ENCODE measurements at places on chromosomes 2 and 18.

- DNase-seq: no peak
Observed at GRCh38 chr2:25700221-25700660, 26.9 kb upstream of the DTNB start.

DNA sequence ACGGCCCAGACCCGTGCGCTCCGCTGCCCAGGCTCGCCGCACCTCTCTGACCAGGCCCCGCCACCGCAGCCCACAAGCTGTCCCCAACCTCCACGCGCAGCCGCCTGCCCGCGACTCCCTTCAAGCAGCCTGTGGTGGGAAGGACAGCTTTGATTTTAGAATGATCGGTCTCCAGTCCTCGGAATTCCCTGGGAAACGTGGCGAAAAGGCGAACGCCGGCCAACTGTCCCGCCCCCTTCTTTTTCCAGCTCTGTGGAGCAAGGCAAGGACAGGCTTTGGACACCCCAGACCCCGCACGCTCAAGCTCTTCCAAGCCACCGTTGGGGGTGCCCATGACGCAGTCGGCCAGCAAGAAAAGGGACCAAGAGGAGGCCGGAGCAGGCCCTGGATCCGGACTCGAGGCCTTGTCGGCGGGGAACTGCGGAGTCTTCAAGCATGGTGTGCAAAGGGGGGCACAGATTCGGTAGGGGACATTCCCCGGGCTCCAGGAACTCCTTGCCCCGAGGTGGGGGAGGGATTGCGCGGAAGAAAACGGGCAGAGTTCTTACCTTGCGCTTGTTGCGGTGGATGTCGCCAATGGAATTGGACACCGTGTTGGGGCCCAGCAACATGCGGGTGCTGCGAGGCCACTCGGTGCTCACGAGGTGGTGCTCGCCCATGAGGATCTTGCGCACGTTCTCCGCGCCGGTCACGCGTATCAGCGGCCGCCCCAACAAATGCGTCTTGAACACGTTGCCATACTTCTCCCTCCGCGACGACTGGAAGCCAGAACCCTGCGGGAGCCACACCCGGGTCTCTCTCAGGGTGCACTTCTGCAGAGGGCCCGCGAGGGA lies 4.0 kb downstream of the CYP26B1 start:
- no peak for DNase-seq

DNA sequence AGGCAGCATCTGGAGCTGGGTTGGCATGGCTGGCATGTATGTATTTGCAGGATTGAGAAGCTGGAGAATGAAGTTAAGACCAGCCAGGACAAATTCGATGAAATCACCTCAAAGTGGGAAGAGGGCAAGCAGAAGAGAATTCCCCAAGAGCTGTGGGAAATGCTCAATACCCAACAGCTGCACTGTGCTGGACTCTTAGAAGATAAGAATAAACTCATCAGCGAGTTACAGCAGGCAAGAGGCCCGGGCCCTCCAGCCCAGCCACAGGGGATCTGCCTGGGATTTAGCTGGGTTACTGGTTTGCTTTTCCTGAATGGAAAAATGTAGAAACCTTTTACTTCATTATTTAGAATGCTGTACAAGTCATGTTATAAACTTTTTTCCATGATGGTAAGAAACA lies 22.5 kb downstream of the DRC1 start:
- no peak for DNase-seq

DNA sequence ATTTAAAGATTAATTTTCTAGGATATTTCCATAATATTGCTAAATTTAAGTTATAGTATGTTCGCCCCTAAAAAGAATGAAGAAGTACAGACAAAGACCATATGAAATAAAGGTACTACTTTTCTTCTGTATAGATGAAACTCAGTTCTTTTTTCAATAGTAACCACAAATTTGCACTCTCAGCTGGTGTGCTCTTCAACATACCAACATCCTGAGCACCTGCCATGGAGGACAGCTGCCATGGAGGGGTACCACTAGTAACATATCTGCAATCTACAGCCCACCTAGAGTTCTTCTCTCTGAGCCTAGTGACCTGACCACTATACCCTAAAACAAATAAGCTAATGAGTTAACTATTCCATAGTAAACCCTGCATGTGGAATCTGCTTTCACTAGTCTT lies 36.8 kb upstream of the ERCC3 start:
- DNase-seq: no peak

- DNase-seq: no peak
Observed at GRCh38 chr18:48028696-48029095, 98.2 kb upstream of the SMAD2 start.

GRCh38 chr2:100745604-100746003 lies 74.3 kb upstream of the NPAS2 start:
- DNase-seq: no peak

- DNase-seq: no peak
Observed at GRCh38 chr2:717661-718060, 40.5 kb upstream of the TMEM18 start.

GRCh38 chr18:58254873-58255511 lies 211.0 kb downstream of the NEDD4L start:
- no peak for DNase-seq

- no peak for DNase-seq
Observed at GRCh38 chr2:127118467-127118866, 11.5 kb upstream of the BIN1 start.

GRCh38 chr2:37865640-37866039 lies 59.4 kb upstream of the RMDN2 start:
- DNase-seq: no peak

- DNase-seq: no peak
Observed at GRCh38 chr2:9613291-9613690, 17.5 kb downstream of the YWHAQ start.

DNA sequence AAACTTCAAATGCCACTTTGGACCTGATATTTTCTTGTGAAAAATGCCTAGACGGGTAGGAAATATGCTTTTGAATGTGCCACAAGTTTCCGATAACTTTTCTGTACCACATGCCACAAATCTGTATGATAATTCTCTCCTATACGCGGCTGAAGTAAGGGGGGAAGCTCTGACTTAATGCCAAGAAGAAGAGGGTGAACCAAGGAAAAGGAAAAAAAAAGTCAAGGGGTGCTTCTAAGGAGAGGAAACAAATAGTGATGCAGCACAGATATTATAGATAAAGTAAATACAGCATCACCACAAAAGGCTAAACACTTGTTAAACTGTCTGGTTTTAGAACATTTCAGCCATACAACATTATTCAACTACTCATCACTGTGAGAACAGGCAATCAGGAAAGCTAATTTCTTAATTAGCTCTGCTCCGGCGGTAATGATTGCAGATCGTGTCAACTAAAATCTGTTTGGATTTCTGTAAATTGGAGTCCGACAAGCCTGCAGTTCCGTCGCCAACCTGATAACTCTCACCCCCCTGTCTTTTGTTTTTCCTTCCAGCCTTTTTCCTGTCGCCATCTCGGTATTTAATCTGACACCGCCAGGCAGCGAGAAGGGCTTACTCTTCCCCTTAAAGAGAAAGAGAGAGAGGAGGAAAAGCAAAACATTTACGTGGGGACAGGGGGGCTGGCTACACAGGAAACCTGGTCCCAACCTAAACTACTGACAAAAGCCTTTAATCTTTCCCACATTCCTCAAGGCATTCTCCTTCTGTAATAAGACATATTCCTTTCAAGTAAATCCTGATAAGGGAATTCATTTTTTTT lies 67.5 kb downstream of the ZEB2 start:
- DNase-seq: no peak

DNA sequence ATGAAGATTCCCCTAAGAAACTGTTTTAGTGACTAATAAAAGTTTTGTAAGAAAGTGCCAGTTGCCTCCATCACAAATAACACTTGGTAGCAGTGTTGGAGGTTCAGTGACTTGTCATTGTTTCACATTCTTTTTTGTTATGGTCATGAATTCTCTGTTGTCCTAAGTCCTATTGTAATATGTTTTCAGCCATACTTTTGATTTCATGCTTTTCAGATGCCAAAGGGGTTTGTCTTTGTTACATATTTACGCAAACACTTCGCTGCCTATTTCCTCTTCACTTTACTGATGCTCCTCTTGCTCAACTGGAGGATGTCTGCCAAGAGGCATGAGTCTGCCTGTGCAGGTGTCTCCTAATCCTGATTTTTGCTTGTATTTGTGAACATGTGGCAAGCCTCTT lies 66.6 kb downstream of the PHLPP1 start:
- DNase-seq: no peak

- no peak for DNase-seq
Observed at GRCh38 chr2:230627806-230628724, 84.6 kb upstream of the CAB39 start.

DNA sequence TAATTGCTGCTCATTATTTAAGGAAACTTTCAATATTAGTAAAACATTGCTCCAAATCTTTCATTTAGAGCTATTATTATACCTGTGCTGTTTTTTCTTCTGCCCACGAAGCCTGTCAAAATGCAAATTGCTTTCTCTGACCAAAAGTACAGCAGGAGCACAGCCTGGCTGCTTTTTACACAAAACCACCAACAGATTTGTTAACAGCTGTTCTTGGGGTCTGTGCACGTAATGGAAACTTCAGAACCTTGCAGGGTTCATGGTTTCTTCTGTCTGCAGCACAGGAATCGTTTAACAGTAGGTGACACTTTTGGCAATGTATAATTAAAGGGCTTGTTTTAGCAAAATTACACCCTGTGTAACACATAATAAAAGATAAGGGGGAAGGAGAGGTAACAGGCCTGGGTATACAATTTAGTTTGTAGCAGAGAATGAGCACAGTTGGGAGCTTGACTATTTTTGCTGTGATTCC lies 447.3 kb downstream of the KCNJ3 start:
- no peak for DNase-seq

- DNase-seq: no peak
Observed at GRCh38 chr18:36312806-36313395, 15.4 kb downstream of the FHOD3 start.

GRCh38 chr2:101272045-101272784 lies 19.5 kb downstream of the CNOT11 start:
- DNase-seq: no peak

- DNase-seq: no peak
Observed at GRCh38 chr18:74694436-74694835, 96.8 kb downstream of the ZNF407 start.

GRCh38 chr2:62501069-62501468 lies 4.9 kb downstream of the TMEM17 start:
- DNase-seq: no peak

DNA sequence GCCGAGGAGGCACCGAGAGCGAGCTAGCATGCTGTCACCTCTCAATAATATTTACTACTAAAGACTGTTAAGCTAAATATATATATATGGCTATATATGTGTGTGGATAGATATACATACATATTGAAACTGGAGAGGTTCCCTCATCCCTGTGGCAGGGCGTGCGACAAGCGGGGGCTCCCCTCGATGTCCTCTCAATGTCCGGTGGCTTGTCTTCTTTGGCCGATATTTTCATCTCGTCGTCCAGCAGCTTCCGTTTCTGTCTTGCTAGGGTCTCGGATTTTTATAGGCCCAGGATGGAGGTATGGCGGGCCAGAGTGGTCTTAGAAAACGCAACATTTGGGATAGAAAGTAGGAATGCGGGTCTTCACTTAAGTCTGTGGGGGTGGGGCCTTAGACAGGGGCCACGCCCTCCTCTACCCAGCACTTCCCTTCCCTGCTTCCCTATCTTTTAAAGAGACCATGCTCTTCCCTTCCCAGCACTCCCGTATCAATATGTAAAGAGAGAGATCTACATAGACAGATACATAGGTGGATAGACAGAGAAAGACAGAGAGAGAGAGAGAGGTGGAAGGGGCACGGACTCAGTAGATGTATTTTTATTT lies 866.8 kb downstream of the DSC3 start:
- no peak for DNase-seq

DNA sequence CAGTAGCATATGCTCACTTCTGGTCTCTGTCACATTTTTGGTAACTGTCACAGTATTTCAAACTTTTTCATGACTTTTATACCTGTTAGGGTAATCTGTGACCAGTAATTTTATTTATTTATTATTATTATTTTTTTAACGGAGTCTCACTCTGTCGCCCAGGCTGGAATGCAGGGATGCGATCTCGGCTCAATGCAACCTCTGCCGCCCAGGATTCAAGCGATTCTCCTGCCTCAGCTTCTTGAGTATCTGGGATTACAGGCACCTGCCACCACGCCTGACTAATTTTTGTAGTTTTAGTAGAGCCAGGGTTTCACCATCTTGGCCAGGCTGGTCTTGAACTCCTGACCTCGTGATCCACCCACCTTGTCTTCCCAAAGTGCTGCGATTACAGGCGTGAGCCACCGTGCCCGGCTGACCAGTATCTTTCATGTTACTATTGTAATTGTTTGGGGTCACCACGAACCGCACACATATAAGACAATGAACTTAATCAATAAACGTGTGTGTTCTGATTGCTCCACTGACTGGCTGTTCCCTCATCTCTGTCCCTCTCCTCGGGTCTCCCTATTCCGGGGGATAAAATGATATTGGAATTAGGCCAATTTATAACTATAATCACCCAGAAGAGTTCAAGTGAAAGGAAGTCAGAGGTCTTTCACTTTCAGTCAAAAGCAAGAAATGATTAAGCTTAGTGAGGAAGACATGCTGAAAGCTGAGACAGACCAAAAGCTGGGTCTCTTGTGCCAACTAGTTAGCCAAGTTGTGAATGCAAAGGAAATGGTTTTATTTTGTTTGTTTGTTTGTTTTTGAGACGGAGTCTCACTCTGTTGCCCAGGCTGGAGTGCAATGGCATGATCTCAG lies 22.9 kb downstream of the TGIF1 start:
- no peak for DNase-seq

GRCh38 chr2:106076941-106077340 lies 117.2 kb downstream of the UXS1 start:
- DNase-seq: no peak

GRCh38 chr2:105582952-105583660 lies 161.6 kb upstream of the NCK2 start:
- DNase-seq: no peak

GRCh38 chr2:111108745-111109271 lies 11.9 kb upstream of the BCL2L11 start:
- DNase-seq: no peak

DNA sequence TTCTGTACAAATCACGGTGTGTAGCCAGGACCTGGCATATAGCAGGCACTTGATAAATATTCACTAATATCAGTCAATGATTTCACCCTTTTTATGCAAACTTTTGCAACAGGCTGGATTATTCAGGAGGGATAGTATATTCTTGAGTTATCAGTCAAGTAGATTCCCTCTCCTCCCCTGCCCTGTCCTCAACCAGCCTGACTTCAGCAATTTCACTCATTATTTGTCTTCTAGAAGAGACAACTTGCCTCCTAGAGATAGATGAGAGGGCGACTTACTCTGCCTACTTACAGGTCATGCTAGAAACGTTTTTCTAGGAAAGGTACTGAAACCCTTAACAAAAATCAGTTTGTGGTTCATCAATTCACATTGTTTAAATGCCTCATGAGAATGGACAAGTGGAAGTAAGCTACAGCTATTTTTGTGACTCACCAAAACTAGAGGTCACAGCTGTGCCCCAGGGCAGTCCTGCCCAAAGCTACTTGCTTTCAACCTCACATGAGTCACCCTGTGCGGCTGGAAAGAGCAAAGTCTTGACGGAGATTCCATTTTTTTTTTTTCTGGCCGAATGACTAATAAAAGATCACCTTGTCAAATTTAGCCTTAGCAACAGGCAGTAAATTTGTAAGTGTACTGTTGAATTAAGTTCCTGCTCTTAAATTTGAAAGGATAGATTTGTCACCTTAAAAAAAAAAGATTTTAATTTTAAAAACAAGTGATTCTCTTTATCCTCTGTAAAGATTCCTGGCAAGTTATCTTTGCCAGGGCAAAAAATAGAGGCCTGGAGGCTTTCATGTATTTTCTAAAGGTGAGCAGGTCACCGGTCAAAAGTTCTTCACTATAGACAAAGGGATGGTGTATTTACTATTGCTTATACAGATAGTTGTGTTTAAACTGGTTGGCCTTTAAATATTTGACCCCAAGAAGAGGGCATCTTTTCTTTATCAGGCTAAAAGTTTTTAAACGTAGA lies 109.0 kb upstream of the SLC35G4 start:
- no peak for DNase-seq

GRCh38 chr2:57546478-57546877 lies 500.1 kb upstream of the VRK2 start:
- no peak for DNase-seq

Data from esophagus squamous epithelium (tissue), 5 donors.